ENCODE measurements at places on chromosomes 5 and 9.

DNA sequence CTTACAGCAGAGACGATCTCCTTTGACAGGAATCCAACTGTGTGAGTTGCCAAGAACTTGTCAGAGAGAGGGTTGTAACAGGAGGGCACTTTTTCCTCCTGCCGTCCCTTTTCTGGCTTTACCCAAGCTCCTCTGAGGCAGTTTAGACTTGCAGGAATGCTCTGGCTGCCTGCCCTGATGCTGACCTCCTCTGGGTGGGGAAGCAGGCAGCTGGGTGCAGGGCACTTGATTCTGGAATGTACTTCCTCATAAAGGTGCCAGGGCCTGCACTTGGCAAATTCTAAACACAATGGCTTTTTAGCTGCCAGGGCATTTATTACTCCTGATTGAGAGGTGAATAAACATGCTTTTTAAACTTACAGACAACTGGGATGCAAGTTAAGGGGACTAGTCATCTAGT lies 190.4 kb downstream of the EPB41L4A start:
- DNase-seq = no peak

GRCh38 chr9:130866474-130866965 lies 30.1 kb downstream of the QRFP start:
- peak; percentile 78 for DNase-seq

DNA sequence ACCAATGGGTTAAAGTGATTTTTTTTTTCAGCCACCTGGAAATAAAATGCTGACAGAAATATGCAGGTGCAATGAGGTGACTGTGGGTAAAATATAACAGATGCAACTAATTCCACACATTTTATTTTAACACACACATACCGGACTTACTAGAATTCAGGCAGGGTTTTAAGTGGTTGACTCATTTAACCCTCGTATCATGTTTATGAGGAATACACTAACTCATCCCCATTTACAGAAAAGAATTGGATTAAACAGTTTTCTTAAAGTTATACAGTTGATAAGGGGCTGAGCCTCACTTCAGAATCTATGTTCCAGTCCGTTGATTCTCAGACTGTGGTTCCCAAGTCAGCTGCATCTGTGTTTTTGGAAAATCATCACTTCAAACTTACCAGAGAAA lies 207.5 kb downstream of the CHSY3 start:
- no peak for DNase-seq

DNA sequence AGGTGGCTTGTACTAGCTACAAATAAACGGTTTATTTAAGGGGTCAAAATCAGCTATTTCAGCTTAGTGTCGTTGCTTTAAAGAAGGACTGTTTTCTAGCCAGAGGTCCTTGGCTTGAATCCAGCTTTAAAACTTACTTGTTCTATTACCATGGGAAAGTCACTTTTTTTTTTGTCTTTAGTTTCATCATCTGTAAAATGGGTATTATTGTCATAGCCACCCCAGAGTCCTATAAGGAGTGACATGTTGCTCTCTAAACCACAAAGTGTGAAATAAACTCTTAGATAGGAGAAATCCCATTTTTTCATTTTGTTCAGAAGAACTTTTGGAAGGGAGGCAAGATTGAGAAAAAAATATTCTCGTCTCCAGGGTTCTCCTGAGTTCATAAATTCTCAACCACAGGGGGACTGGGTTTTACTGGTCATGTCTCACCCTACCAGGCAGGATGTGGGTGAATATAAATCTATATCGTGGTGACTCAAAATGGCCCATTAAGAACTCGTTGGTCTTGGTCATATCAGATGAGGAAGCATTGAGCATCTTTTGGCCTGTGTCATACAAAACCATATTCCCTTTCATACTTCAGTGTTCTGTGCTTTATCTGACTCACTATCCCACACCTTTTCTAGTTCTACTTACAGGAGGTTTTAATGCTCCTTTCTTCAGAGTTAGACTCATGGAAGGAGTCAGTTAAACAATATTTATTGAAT lies 202.7 kb upstream of the NR3C1 start:
- DNase-seq = no peak

GRCh38 chr5:99058466-99058865 lies 129.7 kb upstream of the CHD1 start:
- DNase-seq = no peak

DNA sequence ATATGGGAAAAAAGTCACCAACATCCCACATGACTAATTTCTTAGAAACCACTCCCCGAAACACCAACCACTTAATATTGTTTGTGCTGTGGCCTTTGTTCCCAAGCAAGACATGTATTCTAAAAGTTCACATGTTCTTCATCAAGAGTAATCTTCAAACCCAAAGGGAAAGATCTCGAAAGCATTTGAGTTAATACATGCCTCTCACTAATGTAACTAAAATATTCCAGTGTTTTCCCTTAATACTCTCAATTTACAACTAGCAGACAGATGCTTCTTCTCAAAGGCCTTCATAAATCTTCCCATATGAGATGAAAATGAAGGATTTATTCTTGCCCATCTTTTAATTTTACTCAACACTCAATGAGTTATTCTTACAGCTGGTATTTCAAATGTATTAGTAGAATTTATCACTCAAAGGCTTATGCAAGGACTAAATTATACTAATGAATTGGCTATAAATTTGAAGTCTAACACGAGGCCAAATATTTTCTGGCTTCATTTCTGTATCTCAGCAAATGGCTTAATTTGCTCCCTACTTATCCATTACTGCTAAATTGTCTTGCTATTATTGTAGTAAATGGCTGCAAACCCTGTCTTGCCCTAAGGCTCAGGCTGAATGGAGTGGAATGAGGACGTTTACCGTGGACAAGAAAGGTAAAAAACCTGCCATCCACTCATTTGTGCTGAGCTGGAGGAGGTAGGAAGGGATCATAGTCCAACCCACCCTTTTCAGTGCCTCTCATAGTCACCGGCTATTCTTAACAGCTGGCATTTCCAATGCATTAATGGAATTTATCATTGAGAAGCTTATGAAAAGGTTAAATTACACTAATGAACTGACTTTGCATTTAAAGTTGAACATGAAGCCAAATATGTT lies 474.4 kb downstream of the RASEF start:
- no peak for DNase-seq

GRCh38 chr9:112061152-112061740 lies 113.9 kb downstream of the SUSD1 start:
- no peak for DNase-seq

- no peak for DNase-seq
Observed at GRCh38 chr9:70413464-70413798, 1.0 kb downstream of the KLF9 start.

DNA sequence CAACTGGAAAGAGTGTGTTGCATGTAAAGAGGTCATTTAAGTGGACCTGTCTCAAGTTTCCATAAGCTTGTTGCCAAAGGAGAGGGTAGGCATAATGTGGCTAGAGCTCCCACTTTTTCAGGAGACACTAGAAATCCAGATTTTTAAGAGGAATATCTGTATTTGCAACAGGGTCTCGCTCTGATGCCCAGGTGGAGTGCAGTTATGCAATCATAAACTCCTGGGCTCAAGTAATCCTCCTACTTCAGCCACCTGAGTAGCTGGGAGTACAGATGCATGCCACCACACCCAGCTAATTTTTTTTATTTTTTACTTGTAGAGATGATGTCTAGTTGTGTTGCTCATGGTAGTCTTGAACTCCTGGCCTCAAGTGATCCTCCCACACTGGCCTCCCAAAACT lies 183.5 kb downstream of the NIPBL start:
- DNase-seq = no peak

DNA sequence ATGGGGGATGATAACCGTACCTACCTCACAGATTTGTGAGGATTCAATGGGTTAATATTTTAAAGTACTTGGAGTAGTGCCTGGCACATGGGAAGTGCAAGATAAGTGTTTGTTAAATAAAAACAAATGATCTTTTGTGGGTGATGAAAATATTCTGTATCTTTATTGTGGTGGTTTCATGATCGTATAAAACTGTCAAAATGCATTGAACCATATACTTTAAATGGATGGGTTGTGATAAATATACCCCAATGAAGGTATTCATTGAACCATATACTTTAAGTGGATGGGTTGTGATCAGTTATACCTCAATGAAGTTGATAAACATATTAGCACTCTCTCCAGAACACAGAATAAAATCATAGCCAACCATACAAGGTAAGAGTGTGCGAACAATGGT lies 234.5 kb downstream of the CRB2 start:
- no peak for DNase-seq

DNA sequence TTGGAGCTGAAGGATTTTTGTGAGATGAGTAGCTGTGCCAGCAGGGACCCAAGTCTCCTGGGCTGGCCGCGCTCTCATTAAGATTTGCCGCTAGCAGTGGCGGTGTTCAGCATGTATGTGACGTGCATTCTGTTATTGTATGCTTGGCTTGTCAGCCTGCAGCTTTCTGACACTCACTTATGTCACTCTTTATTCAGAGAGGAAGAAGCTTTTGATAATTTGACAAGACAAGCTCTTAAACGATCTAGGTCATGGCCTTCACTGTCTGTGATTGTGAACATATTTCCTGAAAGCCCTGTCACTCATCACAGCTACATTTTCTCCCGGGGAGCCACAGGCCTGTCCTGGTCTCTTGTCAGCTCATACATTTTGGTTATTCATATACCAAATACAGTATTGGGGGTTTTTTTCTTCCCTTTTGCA lies 98.2 kb upstream of the GRHPR start:
- no peak for DNase-seq

GRCh38 chr5:155595791-155596190 lies 582.2 kb downstream of the KIF4B start:
- DNase-seq = no peak

Data from activated CD8-positive, alpha-beta memory T cell treated with anti-CD3 and anti-CD28 coated beads for 24 hours (primary cell).